Fibroblast of skin of abdomen (primary cell): ENCODE measurements at places on chromosomes 16 and 17.
A peak's percentile ranks its signal among the peaks of the same experiment; 100 is the strongest.

GRCh38 chr17:67784364-67785121 lies 40.8 kb upstream of the BPTF start:
- no peak for DNase-seq

DNA sequence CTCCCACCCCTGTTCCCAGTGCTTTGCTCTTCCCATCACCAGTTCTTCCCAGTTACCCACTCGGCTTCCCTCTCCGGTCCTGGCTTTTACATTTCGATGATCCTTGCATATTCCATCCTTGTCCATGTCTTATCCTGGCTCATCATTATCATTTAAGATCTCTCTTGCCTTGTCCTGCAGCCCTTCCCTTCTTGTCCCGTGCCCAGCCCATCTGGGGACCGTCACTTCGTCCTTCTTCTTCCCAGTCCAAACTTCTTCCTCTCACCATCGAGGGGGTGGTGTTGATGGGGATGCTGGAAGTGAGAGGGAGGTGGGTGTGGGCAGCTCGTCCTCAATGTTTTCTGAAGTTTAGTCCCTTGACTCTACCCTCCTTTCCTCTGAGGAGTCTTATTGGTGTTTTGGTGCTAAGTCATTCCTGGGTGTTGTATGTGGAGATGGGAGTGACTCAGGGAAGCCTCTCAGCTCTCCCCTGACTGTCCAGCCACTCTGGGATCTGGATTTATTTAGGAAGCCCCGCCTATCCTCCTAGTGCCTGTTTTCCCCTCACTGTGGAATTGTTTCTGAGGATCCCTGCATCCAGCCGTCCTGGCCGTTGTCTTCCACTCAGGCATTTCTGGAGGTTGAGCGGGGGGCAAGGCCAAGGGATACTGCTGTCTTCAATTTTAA lies 975 bp downstream of the SNX29 start:
- DNase-seq: peak; percentile 82

DNA sequence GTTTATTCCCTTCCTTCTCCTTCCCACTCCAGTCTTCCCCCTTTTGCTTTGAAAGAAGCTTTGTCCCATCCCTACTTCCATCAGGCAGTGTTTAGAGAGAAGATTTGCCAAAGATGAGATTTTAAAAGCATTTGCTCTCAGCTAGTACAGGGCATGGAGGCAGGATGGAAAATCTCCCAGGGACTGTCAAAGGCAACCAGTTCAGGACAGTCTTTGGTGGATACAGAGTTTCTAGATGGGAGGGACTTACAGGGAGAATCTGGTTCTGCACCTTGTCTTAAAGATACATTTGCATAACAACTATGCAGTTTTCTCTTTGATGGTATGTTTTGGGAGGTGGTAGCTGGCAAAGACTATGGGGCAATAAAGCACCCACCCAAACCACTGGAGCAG lies 26.2 kb downstream of the CHD9 start:
- no peak for DNase-seq

DNA sequence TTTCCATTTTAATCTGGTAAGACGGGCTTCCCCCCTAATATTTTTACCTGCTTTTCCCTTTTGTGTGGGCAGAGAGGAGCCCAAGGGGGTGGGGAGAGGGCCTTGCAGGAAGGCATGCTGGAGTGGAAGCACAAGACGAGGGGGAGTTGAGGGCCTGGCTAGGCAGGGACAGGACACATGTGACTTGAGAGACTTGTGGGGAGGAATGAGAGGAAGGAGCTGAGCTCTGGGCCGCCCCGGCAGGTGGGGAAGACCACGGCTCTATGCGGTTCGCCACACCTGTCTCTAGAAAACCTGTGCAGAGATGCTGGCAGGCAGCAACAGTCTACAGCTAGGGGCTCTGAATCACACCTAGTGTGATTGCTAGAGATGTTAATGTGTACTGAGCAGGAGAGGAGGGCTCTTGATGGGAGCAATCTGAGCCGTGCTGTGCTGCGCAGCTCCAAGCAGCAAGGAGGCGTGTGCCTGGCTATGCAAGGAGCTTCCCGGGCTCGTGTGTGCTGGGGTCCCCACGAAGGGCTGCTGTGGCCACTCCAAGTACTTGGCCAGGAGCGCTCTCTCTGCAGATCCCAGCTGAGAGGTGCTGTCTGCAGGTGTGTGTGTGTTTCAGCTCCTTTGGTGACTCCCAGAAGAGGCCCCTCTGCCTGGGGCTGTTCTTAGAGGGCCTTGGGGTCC lies 50.2 kb downstream of the PDPK1 start:
- no peak for DNase-seq

GRCh38 chr16:89175280-89176146 lies 4.0 kb downstream of the CDH15 start:
- no peak for DNase-seq

DNA sequence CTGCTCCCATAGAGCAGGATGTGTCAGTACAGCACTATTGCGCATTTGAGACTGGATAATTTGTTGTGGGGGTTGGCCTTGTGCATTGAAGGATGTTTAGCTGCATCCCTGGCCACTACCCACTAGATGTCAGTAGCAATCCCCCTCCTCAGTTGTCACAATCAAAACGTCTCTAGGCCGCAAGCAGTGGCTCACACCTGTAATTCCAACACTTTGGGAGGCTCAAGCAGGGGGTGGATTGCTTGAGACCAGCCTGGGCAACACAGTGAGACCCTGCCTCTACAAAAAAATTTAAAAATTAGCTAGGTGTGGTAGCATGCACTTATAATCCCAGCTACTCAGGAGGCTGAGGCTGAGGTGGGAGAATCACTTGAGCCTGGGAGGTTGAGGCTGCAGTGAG lies 48.4 kb downstream of the CENPV start:
- DNase-seq: peak; percentile 43

GRCh38 chr16:58211846-58212245 lies 13.9 kb upstream of the CSNK2A2 start:
- DNase-seq: no peak

- DNase-seq: no peak
Measured at GRCh38 chr16:28140788-28141618, 70.8 kb downstream of the XPO6 start.

DNA sequence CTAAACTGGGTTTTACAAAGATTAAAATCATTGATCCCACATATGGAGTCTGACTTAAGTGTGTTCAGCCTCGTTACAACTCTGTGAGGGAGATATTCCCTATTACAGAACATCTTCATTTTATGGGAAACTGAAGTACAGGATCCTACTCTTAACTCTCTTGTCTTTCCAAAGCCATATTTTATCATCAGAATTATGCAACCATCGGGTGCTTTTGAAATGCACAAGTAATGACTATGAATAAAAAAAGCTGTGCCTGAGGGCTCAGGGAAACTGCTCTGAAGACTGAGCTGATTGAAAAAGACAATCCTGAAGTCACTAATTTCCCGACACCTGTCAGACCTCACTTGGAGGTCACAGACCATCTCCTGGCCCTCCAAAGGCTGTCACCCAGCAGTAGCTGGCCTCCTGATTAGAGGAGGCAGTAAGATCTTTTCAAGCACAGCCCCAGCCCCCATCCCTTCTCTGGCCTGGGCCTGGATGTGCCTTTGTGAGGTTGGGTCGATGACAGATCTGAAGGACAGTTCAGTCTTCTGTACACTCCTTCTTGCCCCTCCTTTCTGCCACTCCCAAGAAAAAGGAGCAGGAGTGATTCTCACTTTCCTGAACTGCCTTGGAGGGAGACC lies 5.6 kb downstream of the AKAP1 start:
- DNase-seq: no peak

- DNase-seq: no peak
Measured at GRCh38 chr16:24156777-24157176, 99.4 kb upstream of the CACNG3 start.

GRCh38 chr17:49825645-49826044 lies 22.2 kb downstream of the TAC4 start:
- DNase-seq: no peak

GRCh38 chr17:76658242-76658662 lies 14.7 kb upstream of the ST6GALNAC1 start:
- no peak for DNase-seq

- DNase-seq: no peak
Measured at GRCh38 chr16:85598141-85598540, 15.0 kb upstream of the GSE1 start.

DNA sequence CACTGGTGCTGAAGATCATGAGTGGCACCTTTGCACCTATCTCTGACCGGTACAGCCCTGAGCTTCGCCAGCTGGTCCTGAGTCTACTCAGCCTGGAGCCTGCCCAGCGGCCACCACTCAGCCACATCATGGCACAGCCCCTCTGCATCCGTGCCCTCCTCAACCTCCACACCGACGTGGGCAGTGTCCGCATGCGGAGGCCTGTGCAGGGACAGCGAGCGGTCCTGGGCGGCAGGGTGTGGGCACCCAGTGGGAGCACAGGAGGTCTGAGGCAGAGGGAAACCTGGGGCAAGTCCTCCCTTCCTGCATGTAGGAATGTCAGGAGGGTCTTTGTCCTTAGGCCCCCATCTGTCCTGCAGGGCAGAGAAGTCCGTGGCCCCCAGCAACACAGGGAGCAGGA lies 6.5 kb upstream of the TRAF4 start:
- DNase-seq: no peak

DNA sequence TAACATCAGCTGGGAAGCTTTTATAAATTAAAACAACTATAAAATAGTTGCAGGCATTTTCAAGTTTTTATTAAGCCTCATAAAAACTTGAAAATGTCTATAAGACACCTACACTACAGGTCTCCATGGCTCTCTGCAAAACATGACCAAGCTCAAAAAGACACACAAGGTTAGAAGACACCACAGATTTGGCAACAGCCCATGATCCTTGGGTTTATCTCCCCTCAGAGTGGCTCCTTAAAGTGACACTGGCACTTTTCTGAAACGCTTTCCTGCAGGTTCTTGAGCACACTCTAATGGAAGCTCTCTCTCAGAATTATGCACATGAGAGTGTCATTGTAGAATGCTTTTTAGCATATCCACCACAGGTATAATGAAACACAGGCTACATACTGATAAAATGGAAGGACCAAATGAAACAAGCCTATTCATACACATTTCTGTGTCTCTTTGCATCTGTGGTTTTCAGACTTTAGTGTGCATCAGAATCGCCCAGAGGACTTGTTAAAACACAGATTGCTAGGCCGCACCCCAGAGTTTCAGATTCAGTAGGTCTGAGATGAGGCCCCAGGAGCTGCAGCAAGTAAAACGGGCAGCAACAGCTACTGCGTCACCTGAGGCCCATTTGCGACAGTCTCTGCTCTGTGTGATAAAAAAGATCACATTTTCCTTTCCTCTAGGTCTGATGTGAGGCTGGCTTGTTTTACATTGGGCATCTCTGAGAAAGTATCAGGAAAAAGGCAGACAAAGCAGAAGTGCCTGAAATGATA lies 75.0 kb upstream of the WSB1 start:
- no peak for DNase-seq

- DNase-seq: no peak
Measured at GRCh38 chr17:54494721-54495715, 405.6 kb upstream of the TOM1L1 start.

DNA sequence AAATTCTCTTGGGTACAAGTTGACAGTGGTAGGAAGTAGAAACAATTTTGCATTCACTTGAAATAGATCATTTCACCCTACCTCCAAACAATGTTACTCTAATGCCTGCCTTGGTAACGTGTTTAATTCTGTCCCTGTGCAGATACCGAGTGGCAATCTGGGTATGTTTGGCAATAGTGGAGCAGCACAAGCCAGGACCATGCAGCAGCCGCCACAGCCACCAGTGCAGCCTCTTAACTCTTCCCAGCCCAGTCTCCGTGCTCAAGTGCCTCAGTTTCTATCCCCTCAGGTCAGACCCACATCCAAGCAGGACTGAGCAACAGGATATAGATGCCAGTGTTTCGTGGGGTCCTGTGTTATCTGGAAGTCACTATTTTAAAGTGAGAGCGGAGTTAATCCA lies 49.3 kb downstream of the TMC6 start:
- DNase-seq: no peak
